ENCODE measurements at places on chromosomes 16 and 17.

DNA sequence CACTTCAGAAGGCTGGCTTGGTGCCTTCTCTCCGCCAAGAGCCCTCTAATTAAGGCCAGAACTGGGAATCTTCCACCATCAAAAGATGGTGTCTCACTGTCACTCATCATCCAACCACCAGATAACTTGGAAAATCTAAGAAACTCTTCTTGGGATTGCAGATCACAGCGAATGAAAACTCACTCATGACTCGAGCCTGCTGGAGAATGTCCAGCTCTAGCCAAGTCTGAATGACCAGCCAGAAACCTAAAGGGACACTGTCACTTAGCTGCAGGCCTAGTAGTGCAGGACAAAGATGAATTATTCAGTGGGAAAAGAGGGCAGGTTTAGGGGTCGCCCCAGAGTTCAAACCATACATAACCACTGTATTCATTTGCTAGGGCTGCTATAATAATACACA, 107.8 kb downstream of the XYLT1 start:
- no peak for DNase-seq

- DNase-seq = no peak
Measured at GRCh38 chr16:87728026-87728425, 37.8 kb downstream of the KLHDC4 start.

GRCh38 chr16:77137045-77137444, 53.9 kb upstream of the MON1B start:
- no peak for DNase-seq

DNA sequence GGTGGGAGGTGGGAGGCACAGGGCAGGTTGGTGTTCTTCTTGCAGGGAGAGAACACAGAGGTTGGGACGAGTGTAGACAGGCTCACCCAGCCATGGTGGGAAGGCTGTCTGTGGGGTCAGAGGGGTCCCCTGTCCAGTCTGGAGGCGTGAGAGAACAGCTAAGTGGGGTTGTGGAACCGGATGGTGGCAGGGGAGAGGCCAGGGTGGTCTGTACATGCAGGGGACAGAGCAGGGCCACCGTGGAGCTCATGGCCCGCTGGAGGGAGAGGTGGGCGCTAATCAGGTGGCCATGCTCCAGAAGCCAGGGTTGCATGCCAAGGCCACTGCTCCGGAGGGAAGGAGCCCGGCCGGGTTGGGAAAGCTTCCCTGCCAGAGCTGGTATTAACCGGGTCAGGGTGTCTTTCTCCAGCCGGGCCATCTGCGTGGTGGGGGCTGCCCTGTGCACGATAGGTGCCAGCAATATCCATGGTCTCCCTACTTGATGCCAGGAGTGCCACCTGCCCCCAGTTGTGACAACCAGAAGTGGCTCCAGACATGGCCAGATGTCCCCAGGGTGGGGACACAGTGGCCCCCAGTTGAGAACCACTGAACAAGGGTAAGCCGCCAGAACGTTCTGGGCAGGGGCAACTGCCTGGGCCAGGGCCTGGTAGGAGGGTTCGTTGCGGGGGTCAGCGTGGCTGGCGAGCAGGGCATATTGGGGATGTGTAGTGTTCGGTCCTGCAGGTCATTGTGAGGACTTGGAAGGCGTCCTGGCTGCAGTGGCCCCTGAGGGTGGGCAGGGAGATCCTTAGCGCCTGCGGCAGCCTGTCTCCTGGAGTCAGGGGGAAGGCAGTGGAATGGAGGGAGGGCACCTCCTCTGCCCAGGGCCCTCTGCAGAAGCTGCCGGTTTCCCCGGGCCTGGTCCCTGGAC, 5.1 kb downstream of the SNN start:
- no peak for DNase-seq

- DNase-seq = no peak
Measured at GRCh38 chr17:69854225-69854780, 220.7 kb upstream of the KCNJ16 start.

- DNase-seq = peak; percentile 12
Measured at GRCh38 chr16:8173111-8173644, 417.1 kb downstream of the TMEM114 start.

DNA sequence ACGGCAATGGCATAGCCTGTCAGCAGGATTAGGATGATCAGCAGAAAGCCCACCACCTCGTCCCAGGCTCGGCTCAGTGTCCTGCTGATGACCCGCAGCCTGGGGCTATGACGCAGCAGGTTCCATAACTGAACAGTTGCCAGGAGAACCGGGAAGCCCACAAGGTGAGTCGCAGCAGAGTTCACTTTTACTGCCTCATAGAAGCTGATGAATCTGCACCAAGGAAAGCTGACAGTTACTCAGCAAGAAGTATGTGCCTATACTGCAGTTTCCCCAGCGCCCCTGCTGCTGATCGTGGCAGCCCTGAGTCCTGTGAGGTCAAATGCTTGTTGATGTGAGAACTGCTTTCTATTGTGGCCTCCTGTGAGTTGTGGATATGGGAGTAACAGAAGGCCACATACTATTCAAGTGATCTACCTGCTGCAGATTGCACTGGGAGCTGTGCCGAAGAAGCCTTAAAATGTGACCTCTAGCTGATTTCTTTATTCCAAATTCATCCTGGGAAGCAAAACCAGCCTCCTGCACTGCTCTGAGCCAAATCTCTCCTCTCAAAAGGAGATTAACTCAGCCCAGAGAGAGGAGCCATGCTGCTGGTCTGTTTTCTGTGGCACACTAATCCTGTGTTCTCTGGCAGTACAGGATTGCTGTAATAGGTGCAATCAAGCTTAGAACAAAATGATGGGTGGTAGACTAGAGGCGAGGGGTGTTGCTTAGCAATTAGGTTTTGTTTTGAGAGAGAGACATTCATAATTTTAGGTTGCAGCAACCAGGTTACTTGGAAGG, 38.8 kb downstream of the IST1 start:
- DNase-seq = no peak

- no peak for DNase-seq
Measured at GRCh38 chr17:67606896-67607604, 110.7 kb upstream of the NOL11 start.

GRCh38 chr17:1328437-1328836, 49.0 kb downstream of the TRARG1 start:
- DNase-seq = no peak

DNA sequence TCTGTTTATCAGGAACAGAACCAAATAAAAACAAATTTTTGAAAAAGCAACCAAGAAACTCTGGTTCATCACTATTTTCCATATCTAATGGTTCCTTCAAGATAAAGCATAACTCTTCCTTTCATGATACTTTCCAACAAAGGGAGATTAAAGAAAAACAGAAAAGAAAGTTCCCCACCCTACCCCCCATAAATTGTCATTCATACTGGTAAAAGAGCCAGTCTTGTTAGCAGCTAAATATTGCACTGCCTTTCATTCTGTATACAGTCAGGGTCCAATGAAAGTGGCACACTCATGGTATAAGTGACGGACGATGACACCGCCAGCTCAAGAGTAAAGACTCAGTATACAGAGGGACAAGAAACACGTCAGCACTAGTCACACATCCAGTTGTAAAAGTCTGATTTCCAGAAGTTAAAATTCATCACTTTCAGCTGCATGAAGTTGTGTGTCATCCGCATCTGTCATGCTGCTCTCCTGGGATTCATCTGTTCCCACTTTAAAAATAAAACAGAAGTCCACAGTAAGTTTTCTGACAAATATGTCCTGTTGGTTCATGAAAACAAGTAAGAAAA, 68.5 kb downstream of the CDC27 start:
- DNase-seq = no peak

DNA sequence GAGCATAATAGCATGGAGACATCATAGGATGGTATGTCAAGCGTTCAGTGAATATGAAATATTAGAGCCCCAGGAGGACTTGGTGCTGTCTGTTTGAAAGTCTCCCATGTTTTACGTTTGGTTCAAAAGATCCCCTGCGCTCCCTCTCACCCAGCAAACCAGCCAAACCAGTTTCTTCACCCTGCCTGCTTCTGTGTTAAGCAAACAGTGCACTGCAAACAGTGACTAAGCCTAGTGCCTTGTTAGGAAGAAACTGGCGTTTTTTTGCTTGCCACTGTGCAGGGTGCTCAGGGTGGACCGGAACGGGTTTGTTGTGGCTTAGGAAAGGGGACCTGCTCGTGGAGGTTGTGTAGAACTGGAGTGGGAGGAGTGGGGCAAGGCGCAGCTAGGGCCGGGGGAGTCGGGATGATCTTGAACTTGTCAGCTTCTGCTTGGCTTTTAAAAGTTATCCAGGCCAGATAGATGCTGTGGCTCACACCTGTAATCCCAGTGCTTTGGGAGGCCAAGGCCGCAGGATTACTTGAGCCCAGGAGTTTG, 7.7 kb downstream of the CDH1 start:
- no peak for DNase-seq

- DNase-seq = peak; percentile 52
Measured at GRCh38 chr17:42266918-42267766, 9.0 kb downstream of the STAT5B start.

DNA sequence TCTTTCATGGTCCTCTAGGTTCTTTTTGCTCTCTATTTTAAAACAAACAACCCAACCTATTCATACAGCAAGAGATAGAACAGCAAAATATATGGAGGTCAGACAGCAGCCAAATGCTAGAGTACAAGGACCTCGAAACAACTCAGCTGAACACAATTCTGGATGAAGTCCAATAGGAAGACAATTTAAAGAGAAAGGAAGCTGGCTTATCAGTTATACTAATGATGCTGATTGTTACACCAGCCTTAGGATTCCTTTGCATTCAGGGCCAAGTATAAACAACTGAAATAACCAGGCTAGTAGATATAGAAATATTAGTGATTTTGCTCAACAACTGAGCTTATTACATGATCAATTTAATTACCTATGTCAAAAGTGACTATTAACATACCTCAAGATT, 2.5 kb downstream of the SSH2 start:
- no peak for DNase-seq

- DNase-seq = no peak
Measured at GRCh38 chr17:17564323-17564722, 27.2 kb downstream of the PEMT start.

- DNase-seq = no peak
Measured at GRCh38 chr16:13913374-13914292, 6.3 kb upstream of the ERCC4 start.

GRCh38 chr17:9371019-9371418, 204.6 kb downstream of the STX8 start:
- no peak for DNase-seq

- DNase-seq = peak; percentile 54
Measured at GRCh38 chr16:75506574-75506973, 11.3 kb upstream of the CHST6 start.

DNA sequence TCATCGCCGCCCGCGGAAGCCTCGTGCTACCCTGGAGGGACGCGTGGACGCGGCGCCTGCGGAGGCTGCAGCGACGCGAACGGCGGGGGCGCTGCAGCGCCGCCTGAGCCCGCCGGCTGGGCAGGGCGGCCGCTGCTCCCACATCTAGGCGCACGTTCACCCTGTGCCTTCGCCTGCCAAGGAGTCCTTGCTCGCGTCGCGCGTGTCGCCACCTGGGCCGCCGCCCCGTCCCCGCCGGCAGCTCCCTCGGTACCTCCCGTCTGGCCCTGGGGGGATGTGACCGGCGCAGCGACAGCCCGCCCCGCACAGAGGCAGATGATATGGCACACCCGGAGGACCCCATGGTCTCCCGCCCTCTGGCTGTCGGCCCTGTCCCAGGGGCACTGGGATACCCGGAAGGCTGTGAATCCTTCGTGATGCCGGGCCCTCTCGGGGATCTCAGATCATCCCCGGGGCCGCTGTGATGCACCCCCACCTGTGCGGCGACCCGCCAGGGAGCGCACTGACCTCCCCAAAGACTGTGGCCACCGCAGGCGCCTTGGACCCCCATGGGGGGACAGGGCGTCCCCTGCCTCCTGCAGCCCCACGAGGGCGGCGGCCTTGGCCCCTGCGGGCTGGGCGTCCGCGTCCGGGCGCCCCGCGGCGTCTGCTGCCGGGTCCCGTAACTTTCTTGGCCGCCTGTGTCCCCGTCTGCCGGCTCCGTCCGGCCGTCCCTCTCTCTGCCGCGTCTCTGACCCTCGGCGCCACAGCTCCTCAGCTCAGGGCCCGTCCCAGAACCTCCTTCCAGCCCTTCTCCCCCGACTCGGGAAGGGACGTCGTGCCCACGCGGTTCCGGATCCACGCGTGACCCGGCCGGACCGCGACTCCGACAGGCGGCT, 689 bp upstream of the TBC1D24 start:
- DNase-seq = no peak

GRCh38 chr17:2442166-2442565, 41.3 kb upstream of the MNT start:
- DNase-seq = no peak

- DNase-seq = no peak
Measured at GRCh38 chr16:50173316-50173715, 20.2 kb downstream of the TENT4B start.

GRCh38 chr16:1777375-1778199, 4.7 kb upstream of the MRPS34 start:
- no peak for DNase-seq

GRCh38 chr16:49601576-49601975, 228.0 kb downstream of the C16orf78 start:
- no peak for DNase-seq

GRCh38 chr17:37761059-37761458, 16.2 kb upstream of the HNF1B start:
- no peak for DNase-seq

DNA sequence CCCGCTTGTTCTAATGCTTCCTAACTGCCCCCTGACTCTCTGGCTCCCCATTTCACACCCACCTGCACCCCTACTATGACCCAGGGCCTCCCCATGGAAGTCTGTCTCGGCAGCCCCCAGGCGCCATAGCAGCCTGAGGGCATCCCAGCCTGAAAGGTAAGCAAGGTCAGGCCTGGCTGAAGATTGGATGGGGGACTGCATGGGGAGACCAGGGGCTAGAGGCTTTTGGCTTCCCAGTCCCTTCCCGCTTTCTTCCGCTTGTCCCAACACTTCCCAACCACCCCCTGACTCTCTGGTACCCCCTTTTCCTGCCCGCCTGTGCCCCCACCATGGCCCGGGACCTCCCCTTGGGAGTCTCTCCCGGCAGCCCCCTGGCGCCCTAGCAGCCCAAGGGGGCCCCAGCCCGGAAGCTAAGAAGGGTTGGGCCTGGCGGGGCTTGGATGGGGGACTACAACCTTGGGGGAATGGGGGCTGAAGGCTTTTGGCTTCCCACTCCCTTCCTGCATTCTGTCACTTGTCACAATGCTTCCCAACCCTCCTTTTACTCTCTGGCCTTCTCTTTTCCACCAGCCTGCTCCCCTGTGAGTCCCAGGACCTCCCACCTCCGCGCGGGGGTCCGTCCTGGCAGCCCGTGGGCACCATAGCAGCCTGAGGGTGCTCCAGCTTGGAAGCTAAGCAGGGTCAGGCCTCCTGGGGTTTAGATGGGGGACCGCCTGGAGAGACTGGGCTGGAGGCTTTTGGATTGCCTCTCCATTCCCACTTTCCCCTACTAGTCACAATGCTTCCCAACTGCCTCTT, 2288.4 kb downstream of the TP53TG3F start:
- no peak for DNase-seq

DNA sequence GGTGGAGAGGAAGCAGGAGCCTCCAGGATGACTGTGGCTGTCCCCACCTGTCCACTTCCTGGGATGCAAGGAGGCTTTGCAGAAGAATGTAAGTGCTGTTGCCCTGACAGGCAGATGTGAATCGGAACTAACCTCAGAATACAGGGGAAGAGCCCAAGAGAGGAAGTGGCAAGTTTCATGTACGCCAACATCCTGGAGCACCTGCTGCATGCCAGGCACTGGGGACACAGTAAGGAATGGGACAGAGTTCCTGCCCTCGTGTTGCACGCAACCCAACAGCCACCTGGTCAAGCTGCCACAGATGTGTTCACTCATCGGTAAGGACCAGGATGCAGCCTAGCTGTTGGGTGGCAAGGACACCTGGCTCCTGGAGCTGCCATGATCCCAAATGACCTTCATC, 98.6 kb upstream of the RPL38 start:
- DNase-seq = no peak

GRCh38 chr17:39787743-39788484, 50.2 kb downstream of the GRB7 start:
- DNase-seq = no peak

Data from fibroblast of skin of left quadriceps (primary cell).